ENCODE measurements at places on chromosomes 13 and 19. TPM values are rescaled to one million over a fixed set of nuclear protein-coding genes. Genes with fewer than 3 reads are reported as not detected.
A peak's percentile ranks its signal among the peaks of the same experiment; 100 is the strongest.

The ZNF560 gene
- not detected for total RNA-seq

The ZNF570 gene
- total RNA-seq: 5.0 TPM

The FAM216B gene
- total RNA-seq: 10.6 TPM

The SPACA6 gene
- 22.4 TPM for total RNA-seq

The CERS4 gene
- total RNA-seq: 55.5 TPM

The ERFL gene
- 0.22 TPM for total RNA-seq

DNA sequence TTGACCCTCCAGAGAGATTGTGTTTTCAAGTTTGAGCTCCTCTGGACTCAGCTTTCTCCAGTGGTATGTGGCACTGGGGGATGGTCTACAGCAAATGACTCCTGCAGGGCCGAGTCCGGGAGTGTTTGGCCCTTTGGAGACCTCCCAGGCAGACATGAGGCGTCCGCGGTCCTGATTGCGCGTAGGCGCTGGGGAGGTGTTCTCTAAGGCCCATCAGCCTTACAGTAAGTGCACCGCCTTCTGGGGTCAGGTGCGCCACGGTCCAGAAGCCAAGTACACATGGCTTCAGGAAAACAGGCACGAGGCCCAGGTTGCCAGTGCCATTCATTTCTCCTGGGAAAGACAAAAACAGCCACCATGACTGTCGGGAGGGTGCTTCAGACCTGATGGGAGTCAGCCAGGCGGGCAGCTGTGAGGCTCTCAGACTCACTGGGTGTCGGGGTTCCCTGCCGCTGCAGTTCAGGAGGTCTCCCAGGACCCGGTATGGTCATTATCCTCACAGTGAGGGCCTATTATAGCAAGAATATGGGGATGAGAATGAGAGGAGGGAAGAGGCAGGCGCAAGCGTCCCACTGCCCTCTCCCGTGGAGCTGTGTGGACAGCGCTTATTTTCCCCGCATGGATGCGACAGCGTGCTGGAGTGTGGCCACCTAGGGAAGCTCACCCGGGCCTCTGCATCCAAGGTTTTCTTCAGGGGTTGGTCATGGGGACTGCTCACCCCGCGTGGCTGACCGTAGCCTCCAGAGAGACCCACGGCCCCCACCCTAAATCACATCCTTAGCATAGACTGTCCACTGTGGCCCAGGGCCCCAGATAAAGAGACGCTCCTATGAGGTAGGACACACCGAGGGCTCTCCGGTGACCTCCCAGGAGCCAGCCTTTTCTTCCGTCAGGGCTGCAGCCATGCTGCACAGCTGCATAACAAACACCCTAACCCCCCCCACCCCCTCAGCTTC, 21.8 kb downstream of the CCDC8 start:
- no peak for DNase-seq

DNA sequence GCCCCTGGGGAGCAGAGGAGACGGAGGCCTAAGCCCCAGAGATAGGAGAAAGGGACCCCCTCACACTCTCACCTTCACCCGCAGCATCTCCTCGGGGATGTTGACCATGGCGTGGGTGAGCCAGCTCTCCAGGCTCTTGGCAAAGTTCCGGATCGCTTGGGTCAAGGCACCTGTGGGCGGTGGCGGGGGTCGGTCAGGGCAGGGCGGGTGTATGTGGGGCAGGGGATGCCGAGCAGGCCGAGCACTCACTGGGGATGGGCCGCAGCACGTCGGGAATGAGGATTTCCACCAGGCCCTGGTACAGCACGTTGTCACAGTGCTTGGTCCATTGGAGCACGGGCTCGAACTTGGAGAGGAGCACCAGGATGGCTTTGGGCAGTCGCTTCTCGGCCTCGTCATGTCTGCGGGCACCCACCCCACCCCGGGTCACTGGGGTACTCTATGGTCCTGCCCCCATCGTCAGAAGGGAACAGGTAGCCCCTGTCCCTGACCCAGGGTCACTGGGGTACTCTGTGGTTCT, 13.1 kb downstream of the DCAF15 start:
- no peak for DNase-seq

DNA sequence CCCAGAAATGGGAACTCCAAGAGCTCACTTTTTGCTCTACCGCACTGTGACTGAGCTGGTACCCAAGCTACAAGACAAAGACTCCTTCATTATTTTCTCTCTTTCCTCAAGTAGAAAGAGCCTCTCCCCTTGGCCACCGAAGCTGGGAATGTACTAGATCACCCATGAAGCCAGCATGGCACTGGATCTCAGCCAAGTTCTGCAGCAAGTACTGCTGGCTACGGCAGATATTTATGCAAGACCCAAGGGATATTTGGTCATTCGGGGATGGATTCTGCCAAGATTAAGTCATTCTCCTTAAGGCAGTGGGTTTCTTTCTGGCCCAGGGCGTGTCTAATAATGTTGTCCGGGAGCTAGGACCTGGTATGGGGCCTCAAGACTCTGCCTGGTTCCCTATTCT, 633.5 kb downstream of the SLITRK1 start:
- DNase-seq: no peak

DNA sequence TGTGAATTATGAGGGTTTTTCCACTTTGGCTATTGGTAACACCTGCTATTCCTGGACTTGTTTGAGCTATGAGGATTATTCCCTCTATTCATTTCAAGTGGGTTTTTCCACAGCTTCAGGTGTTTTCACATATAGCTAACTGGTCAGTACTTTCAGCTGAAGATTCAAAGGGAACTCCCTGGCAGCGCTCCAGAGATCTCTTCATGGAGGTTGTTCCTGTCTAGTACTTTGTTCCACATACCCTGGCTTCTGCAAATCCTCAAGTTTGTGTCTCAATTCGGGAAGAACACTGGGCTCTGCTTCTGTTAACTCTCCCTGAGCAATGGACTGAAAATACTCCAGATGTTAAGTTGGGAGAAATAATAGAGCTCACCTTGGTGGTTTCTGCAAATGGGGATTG, 5.6 kb upstream of the ZNF607 start:
- DNase-seq: no peak

GRCh38 chr13:89748716-89749115, 1598.8 kb upstream of the MIR17HG start:
- no peak for DNase-seq

GRCh38 chr19:48997972-48998371, 4.3 kb downstream of the RUVBL2 start:
- DNase-seq: no peak

DNA sequence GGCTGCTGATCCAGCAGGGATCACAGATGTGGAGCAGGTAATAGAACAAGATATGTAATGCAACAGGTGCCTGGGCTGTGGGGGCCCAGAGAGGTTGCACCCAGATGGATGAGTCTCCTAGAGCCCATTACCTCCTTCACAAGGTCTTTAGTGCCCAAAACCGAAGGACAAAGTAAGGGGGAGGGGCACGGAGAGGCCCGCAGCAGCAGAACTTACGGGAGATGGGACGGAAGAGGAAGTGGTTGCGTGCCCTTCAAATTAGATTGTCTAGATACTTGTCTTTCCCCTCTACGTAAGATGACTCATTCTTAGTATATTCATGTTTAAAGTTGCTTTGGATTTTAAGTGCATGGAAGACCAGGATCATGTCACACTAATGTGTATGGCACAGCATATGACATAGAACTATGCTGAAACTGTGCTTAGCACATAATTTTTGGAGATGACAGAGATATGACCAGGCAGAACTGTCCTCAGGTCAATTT, 5.7 kb upstream of the MRPS31 start:
- no peak for DNase-seq

GRCh38 chr19:40982594-40983101, 8.4 kb upstream of the CYP2B6 start:
- DNase-seq: peak; percentile 22

DNA sequence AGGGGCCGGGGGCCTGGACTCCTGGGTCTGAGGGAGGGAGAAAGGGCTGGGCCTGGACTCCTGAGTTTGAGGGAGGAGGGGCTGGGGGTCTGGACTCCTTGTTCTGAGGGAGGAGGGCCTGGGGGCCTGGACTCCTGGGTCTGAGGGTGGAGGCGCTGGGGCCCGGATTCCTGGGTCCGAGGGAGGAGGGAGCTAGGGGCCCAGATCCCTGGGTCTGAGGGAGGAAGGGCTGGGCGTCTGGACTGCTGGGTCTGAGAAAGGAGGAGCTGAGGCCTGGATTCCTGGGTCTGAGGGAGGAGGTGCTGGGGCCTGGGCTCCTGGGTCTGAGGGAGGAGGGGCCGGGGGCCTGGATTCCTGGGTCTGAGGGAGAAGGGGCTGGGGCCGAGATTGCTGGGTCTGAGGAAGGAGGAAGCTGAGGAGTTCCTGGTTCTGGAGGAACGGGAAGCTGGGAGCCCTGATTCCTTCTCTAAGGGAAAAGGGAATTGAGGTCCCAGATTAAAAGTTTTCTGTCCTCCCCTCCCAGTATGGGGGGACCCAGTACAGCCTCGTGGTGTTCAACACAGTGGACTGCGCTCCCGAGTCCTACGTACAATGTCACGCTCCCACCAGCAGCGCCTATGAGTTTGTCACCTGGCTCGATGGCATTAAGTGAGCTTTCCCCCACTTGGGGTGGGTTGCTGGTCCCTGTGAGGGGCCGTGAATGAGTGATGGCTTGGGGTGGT, 721 bp downstream of the MED25 start:
- DNase-seq: no peak

DNA sequence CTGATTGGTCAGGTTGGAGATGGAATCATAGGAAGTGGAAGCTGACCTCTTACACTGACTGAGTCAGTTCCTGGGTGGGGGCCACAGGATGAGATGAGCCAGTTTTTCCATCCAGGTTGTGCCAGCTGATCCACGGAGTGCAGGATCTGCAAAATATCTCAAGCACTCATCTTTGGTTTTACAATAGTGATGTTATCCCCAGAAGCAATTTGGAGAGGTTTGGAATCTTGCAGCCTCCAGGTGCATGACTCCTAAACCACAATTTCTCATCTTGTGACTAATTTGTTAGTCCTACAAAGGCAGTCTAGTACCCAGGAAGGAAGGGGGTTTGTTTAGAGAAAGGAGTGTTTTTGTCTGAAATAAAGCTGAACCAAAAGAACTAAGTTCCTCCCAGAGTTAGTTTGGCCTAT, 212.8 kb downstream of the SLITRK6 start:
- DNase-seq: no peak

GRCh38 chr13:113897161-113897560, 33.3 kb upstream of the GAS6 start:
- no peak for DNase-seq

- no peak for DNase-seq
Observed at GRCh38 chr13:109572389-109572788, 214.0 kb downstream of the IRS2 start.

DNA sequence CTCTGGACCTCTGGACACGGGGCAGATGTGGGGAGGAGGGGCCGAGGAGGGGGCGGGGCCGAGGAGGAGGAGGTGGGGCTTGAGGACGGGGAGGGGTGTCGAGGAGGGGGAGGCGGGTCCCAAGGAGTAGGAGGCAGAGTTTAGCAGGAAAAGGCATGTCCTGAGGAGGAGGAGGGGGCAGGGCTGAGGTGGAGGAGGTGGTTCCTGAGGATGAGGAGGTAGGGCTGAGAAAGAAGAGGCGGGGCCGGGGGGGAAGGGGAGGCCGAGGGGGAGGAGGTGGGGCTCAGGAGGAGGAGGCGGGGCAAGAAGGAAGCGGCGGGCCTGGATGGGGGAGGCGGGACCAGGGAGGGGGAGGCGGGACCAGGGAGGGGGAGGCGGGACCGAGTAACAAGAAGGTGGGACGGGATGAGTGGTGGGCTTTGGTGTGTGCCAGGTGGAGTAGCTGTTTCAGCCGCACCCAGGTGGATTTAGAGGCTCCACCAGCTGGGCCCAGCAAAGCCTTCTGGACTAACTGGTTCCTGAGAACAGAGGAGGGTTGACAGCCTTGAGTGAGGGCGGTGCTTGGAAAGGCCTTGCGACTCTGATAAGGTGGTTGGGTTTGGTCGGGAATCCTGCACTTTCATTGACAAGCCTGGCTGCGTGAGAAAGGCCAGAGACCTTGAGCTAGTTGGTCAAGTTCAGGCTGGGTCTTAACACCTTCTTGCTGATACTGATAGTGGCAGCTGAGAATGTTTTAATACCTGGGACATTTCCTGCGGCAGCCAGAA, 7.7 kb downstream of the TECR start:
- peak; percentile 86 for DNase-seq

DNA sequence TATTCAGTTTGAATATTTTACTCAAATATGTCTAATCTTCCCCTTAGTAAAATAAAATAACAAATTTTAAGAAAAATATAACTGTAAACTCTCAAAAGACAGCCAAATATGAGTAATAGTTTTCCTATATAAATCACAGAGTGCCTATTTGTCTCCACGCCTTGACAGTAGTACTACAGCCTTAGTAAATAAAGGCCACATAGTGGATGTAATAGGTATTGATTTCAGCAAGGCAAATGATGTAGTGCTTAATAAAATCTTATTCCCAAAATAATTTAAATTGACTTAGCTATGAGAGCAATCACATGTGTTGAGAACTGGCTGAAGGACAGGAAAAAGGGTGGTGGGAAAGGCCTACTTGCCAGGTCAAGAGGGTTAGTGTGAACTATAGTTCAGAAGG, 747.2 kb downstream of the OLFM4 start:
- no peak for DNase-seq

DNA sequence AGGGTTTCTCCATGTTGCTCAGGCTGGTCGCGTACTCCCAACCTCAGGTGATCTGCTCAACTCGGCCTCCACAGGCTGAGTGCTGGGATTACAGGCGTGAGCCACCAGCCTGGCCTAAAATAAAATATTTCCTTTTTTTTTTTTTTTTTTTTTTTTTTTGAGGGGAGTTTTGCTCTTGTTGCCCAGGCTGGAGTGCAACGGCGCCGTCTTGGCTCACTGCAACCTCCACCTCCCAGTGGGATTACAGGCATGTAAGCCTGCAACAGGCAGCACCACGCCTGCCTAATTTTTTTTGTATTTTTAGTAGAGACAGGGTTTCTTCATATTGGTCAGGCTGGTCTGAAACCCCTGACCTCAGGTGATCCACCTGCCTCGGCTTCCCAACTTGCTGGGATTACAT, 4.9 kb downstream of the ZNF506 start:
- no peak for DNase-seq

- DNase-seq: no peak
Observed at GRCh38 chr19:10450853-10451609, 30.7 kb downstream of the PDE4A start.

GRCh38 chr19:7393939-7394730, 45.4 kb downstream of the ARHGEF18 start:
- no peak for DNase-seq

GRCh38 chr13:94332359-94333096, 147.0 kb downstream of the DCT start:
- no peak for DNase-seq

GRCh38 chr19:4386041-4386782, 14.1 kb downstream of the SH3GL1 start:
- no peak for DNase-seq

All from upper lobe of left lung (tissue), 6 donors.